ENCODE measurements at places on chromosomes 16 and 17.
A peak's percentile ranks its signal among the peaks of the same experiment; 100 is the strongest.

DNA sequence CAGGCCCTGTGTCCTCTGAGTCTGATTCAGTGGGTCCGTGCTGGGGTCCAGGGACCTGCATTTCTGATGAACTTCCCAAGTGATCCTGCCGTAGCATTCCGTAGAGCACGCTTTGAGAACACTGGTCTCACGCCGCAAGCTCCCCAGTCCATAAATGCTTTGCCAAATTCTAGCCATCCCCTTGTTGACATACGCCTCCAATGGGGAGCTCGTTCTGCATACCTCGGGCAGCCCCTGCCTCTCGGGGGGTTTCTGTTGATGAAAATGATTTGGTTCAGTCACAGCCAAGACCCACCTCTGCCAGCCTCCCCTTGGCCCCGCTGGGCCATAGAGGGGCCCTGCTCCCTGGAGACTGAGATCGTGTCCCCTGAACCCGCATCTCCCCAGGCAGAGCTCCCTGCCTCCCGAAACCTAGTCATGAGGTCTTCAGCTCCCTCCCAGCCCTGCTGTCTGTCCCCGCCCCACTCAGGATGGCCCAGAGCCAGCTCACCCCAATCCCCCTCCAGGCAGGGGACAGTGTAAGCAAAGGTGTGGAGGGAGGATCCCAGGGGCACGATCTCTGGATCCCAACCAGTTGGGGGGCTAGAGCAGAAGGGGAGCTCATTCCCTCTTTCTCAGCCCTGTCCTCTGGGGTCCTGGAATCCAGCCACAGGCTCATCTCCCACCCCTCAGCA, 16.2 kb upstream of the SPNS2 start:
- no peak for DNase-seq

DNA sequence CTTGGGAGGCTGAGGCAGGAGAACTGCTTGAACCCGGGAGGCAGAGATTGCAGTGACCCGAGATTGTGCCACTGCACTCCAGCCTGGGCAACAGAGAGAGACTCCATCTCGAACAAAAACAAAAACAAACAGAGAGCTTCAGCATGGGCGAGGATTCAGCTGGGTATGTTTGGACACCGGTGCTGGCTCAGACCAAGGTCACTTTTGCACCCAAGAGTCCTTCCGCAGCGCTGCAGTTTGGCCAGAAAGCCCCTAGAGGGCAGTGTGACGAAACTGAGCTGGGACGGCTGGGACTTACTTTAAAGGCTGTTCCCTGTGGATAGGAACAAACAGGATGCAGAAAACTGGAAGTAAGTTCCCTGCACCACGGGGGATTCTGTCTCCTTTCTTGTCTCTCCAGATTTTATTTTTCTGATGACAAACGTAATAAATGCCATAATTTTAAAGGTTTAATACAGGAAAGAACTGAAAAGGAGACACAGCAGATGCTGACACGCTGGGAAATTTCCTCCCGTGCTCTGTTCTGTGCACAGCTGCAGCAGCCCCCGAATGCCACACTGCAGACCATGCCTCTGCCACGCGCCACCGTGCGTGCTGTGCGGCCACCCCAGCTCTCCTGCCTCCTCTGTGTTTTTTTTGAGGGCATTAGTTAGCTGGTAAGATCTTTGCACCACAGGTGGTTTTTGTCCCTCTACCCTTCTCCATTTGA, 25.2 kb upstream of the USP36 start:
- DNase-seq: peak; percentile 30

- no peak for DNase-seq
Observed at GRCh38 chr16:47037396-47037745, 63.9 kb upstream of the DNAJA2 start.

DNA sequence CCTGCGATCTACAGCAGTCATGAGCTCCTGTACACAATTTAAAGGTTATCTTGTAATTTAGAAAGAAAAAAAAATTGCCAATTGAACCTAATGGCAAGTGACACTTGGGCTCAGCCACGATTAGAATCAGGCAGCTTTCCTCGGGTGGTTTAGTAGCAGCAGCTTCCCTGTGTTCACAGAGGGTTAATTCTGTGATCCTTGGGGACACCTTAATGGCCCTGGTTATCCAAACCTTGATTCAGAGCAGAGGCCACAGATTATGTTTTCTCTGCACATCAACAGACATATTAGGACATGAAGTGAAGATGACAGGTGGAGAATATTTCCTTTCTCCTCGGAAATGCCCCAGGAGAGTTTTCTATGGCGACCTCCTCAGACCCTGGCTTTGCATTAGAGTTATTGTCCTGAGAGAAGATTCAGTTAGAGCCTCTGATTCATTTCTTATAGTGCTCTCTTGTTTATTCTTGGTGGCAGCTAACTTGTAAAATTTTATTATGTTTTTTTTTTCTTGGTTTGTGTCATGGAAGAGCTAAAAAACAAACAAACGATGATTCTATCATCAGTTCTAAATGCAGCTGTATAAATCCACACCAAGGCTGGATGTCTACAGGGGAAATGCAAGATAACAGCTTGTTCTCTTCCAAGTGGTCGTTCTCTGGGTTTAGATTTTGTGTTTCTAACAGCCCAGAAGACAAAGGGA, 351.2 kb upstream of the DYNLRB2 start:
- DNase-seq: no peak

DNA sequence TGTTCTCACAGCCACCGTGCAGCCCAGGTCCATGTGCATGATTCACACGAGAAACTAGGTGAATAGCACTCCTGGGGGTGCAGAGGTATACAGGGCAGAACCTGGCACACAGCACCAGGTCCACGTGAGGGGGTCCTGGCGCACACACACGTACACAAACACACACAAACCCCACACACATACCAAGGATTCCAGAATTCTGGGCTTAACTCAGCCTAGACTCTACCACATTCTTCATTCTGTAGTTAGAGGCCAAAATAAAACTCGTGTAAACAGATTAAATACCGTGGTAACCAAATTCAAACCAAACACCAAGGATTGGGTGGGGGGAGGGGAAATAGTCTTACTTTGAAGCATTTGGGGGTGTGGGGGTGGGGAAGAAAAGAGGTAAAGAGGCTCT, 58.5 kb downstream of the XYLT1 start:
- no peak for DNase-seq

DNA sequence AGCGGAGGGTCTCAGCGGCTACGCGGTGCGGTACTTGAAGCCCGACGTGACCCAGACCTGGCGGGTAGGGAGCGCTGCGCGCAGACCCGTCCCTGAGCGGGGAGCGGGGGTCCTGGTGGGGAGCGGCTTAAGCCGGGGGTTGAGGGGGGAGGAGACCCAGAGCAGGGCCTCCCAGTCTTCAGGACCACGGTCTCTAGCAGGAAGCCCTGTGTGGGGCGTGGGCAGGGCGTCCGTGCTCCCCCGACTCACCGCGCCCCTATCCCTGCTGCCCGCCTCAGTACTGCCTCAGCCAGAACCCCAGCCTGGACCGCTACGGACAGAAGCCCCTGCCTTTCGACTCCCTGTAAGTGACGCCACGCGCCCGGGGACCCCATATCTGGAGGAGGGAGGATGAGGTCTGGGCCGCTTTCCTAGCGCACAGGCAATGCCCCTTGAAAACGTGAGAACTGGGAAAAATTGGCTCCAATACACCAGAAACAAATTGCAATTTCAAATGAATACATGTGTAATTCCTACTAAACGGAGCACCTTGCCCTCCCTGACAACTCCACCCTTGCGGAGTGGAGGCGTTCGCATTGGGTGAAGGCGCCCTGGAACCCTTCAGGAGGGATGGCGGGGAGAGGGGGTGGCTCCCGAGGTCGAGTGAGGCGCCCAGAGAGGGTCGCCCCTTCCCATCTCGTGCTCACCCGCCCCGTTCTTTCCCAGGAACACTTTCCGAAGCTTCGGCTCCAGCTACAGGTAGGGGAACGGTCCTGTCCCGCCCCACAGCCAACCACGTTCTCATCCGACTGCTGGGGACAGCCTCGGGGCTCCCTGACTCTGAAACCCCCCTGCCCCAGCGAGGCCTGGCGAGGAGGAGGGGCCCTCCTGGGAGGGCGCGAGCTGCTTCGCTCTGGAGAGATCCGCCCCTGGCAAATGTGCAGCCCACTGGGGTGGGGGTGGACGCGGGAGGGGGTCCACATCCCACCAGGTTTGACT, 14.6 kb upstream of the CNGB1 start:
- DNase-seq: no peak

- DNase-seq: no peak
Observed at GRCh38 chr17:39138431-39139160, 12.8 kb downstream of the PLXDC1 start.

GRCh38 chr16:89345642-89346150, 128.2 kb downstream of the ZNF778 start:
- no peak for DNase-seq

- no peak for DNase-seq
Observed at GRCh38 chr17:77132411-77133086, 8.2 kb upstream of the SEC14L1 start.

DNA sequence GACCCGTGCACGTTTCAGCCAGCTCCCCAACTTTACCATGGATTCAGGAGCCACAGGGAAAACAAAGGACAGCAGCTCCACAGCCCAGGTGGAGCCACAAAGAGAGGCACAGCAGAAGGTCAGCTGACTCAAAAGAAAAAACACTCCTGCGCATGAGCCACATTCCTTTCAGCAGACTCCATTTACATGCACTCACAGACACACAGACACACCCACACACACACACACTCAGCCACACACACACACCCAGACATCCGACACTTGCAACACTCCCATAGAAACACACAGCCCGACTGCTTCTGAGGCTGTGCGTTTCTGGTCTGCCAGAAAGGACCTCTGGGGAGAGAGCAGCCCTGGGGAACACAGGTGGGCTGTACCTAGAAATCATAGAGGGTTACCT, 2335.5 kb downstream of the TP53TG3F start:
- DNase-seq: no peak

GRCh38 chr16:88435437-88436355, 17.4 kb upstream of the ZFPM1 start:
- no peak for DNase-seq

GRCh38 chr16:59058250-59058649, 324.1 kb upstream of the GOT2 start:
- DNase-seq: no peak

DNA sequence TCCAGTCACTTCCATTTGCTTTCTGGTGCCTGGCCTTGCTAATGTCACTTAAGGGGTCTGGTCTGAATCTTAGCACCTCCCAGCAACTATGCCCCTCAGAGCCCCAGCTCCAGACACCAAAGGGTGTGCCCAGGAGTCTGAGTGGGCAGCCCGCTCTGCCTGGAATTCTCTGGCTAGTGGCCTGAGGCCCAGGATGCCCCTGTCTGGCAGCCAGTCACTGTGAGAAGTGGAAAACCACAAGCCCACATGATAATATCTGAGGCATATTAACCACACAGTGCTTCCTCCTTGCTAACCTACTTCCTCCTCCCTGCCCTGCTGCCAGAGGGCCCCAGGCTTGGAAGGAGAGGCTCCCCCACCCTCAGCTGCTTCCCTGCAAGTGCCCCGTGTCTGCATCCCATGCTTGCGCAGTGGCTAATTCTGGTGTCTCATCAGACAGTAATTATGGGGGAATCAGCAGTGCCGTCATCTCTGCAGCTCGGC, 14.0 kb downstream of the SRCIN1 start:
- DNase-seq: no peak

DNA sequence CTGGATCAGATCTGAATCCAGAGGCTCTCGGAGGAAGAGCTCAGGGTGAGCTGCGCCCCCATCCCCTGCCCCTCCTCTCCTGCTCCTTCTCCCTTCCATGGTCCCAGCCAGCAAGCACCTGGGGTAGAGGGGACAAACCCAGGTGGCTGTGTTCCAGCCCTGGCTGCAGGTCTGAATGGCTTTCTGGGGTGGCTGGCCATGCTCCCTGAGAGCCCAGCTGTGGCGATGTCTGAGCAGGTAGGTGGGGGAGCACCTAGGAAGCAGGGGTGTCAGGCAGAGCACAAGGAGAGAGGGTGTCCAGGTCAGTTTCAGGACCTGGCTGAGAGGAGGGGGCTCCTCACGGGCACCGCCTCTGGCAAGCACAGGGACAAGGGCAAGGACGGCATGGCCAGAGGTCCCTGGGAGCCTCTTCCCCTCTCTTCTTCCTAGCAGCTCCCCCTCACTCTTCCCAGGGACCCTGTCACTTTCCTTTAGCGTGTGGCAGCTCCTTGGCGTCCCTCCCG, 310.0 kb downstream of the SEC14L1 start:
- no peak for DNase-seq

DNA sequence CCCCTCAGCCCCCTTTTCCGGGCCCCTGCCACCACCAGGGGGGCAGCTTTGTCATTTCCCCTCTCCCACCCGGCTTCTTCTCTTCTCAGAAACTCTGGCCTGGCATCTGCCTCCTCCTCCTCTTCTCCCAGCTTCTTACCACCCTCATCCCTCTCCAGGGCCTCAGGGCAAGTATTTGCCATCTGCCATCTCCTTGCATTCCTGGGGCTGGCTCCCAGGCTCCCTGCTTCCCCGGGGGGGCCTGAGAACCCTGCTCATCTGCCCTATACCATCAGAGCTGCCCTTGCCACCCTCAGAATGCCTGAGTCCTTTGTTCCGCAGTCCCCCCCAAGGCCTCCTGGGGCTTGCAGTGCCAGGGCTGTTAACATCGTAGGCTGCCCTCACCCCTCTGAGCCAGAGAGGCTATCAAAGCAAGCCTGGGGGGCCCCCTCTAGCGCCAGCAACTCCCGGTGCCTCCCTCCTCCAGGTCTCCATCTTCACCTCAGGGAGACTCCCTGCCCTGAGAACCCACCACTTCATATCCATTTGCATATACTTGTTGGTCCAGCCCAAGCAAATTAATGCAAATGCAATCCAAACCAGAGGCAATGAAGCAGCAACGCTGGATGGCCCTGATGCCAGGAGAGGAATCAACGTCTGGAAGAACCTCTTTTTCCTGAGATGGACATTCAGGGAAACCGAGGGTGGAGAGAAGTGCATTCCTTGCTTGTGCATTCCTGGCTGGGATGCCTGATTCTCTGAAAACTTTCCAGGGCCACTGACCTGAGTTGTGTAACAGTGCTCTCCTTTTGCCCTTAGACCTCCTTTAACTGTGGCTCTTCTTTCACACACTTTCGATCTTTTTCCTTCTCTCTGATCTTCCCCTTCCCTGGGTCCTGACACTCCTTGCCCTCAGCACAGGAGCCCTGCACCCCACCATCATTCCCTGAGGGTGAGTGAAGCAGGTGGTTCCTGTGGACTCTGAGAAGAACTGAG, 20.7 kb upstream of the SP2 start:
- no peak for DNase-seq

- DNase-seq: no peak
Observed at GRCh38 chr17:42953669-42954068, 10.6 kb downstream of the AARSD1 start.

- DNase-seq: no peak
Observed at GRCh38 chr16:84725481-84726078, 25.8 kb downstream of the USP10 start.

GRCh38 chr17:6666077-6666521, 14.5 kb downstream of the C17orf100 start:
- no peak for DNase-seq

GRCh38 chr17:81323083-81323369, 27.9 kb upstream of the SLC38A10 start:
- DNase-seq: no peak

DNA sequence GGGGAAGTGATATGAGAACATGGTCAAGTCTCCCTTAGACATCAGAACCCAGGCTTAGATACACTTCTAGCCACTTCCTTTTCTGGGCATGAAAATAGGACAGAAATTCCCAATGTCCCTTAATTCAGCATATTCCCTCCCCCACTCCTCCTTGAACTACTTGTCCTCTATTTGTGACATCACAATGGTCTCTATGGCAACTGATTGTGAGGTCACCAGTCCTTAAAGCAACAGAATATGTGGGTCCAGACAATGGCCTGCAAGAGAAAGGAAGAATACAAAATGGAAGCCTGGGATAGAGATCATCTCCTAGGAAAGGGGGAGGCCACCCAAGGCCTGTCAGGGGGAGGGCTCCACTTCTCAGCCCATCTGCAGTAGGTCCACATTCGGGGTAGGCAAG, 6.7 kb upstream of the SEZ6 start:
- no peak for DNase-seq

All from NCI-H2107 (cell line).